ENCODE measurements at places on chromosomes 16 and 17. TPM values are rescaled to one million over a fixed set of nuclear protein-coding genes. Genes with fewer than 3 reads are reported as not detected.

TP53TG3C gene
- total RNA-seq: not detected

IRX5 gene
- total RNA-seq: 2.5 TPM

NTN1 gene
- 0.81 TPM for total RNA-seq

CD7 gene
- not detected for total RNA-seq

GRAPL gene
- not detected for total RNA-seq

TAT gene
- total RNA-seq: not detected

SMG1 gene
- 50.0 TPM for total RNA-seq

MYO1D gene
- total RNA-seq: 45.1 TPM

MYO15A gene
- 0.45 TPM for total RNA-seq

FN3K gene
- 0.74 TPM for total RNA-seq

KRTAP2-3 gene
- not detected for total RNA-seq

CES5A gene
- total RNA-seq: not detected

SBK1 gene
- not detected for total RNA-seq

DRC7 gene
- total RNA-seq: not detected

ZNF750 gene
- not detected for total RNA-seq

NKD1 gene
- total RNA-seq: not detected

PLA2G10 gene
- total RNA-seq: not detected

OTOA gene
- total RNA-seq: 0.09 TPM

CRYBA1 gene
- total RNA-seq: not detected

GLOD4 gene
- total RNA-seq: 75.6 TPM
